ENCODE measurements at places on chromosomes 1 and 21.

GRCh38 chr1:72777918-72778317, 495.6 kb upstream of the NEGR1 start:
- DNase-seq = no peak
- H3K27me3 ChIP-seq = no peaks in the 10 kb centered on the region
- no peak overlapping the region for H3K27ac ChIP-seq
- no peak overlapping the region for H3K4me3 ChIP-seq
- no peaks in the 10 kb centered on the region for H3K36me3 ChIP-seq

GRCh38 chr1:8815582-8816151, 1.8 kb downstream of the RERE start:
- peak overlapping the region; percentile 83 for H3K27ac ChIP-seq
- H3K4me1 ChIP-seq = peaks cover 30% of the 10 kb centered on the region
- no peaks in the 10 kb centered on the region for H3K27me3 ChIP-seq
- H3K4me3 ChIP-seq = peak overlapping the region; percentile 53
- no peaks in the 10 kb centered on the region for H3K36me3 ChIP-seq

- DNase-seq = no peak
- H3K36me3 ChIP-seq = no peaks in the 10 kb centered on the region
- H3K4me3 ChIP-seq = no peak overlapping the region
- peaks cover 5% of the 10 kb centered on the region for H3K27me3 ChIP-seq
Measured at GRCh38 chr1:156122519-156123355, 8.2 kb downstream of the LMNA start.

GRCh38 chr1:166924823-166925541, 48.9 kb upstream of the TADA1 start:
- no peak overlapping the region for H3K4me3 ChIP-seq
- H3K36me3 ChIP-seq = no peaks in the 10 kb centered on the region
- H3K27me3 ChIP-seq = peaks cover 10% of the 10 kb centered on the region
- DNase-seq = no peak
- H3K27ac ChIP-seq = no peak overlapping the region

GRCh38 chr1:157132616-157133167, 5.5 kb downstream of the ETV3 start:
- peaks cover 26% of the 10 kb centered on the region for H3K36me3 ChIP-seq
- peaks cover 18% of the 10 kb centered on the region for H3K4me1 ChIP-seq
- H3K27ac ChIP-seq = no peak overlapping the region
- H3K4me3 ChIP-seq = no peak overlapping the region
- no peak for DNase-seq
- no peaks in the 10 kb centered on the region for H3K27me3 ChIP-seq
